Pancreas (tissue), 10 donors: ENCODE measurements at places on chromosomes 7 and 10.

GRCh38 chr7:137670222-137671064 is 176.3 kb downstream of the DGKI start:
- peaks cover 2% of the 10 kb centered on the region for H3K27me3 ChIP-seq
- H3K36me3 ChIP-seq: no peaks in the 10 kb centered on the region
- no peak for DNase-seq
- H3K27ac ChIP-seq: no peak overlapping the region

- no peaks in the 10 kb centered on the region for H3K4me1 ChIP-seq
- no peak overlapping the region for H3K27ac ChIP-seq
- no peaks in the 10 kb centered on the region for H3K36me3 ChIP-seq
Observed at GRCh38 chr7:76408121-76408560, 1.4 kb downstream of the SSC4D start.

- no peak for DNase-seq
- H3K36me3 ChIP-seq: no peaks in the 10 kb centered on the region
- H3K4me3 ChIP-seq: no peak overlapping the region
- no peaks in the 10 kb centered on the region for H3K4me1 ChIP-seq
- H3K27me3 ChIP-seq: no peaks in the 10 kb centered on the region
Observed at GRCh38 chr10:126397640-126398382, 9.5 kb upstream of the ADAM12 start.

GRCh38 chr7:43105521-43106120 is 6.8 kb upstream of the HECW1 start:
- DNase-seq: no peak

DNA sequence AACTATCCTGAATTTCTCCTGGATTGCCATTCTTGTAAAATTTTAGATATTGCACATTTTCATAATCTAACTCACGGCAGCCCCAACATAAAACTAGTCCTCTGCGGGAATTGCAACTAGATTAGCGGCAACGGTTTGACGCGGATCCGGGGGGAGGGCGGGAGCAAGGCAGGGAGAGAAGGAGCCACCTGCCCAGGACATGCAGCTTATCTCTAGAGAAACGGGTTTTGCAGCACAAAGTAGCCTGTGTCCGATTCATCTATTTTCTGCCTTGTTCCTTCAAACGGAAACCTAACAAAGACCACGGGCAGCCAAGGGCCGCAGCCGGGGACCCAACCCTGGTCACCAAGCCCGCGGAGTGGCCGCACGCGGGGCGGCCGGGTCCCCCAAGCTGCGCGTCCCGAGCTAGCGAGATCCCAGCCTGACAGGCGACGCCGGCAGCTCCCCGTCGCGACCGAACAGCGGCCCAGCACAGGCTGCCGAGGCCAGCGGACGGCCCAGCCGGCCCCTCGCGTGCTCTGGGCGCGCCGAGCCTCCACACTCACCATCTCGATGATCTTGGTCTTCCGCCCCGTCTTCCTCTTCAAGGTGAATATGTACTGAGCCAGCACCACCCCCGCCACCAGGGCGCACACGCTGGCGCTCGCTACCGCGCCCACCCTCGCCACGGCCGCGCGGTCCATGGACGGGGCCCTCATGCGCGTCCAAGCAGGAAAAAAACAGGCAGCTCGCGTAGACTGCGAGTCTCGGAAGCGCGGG is at the start of gene NT5C3A:
TSS of gene NT5C3A (minus strand) at position 754 of the 759 bp plus-strand sequence. CDS start at position 683, 71 bp downstream.
- DNase-seq: no peak
- H3K36me3 ChIP-seq: no peaks in the 10 kb centered on the region
- peak within 1 kb of the TSS; percentile 98 for H3K4me3 ChIP-seq
- peak within 1 kb of the TSS; percentile 88 for H3K27ac ChIP-seq

DNA sequence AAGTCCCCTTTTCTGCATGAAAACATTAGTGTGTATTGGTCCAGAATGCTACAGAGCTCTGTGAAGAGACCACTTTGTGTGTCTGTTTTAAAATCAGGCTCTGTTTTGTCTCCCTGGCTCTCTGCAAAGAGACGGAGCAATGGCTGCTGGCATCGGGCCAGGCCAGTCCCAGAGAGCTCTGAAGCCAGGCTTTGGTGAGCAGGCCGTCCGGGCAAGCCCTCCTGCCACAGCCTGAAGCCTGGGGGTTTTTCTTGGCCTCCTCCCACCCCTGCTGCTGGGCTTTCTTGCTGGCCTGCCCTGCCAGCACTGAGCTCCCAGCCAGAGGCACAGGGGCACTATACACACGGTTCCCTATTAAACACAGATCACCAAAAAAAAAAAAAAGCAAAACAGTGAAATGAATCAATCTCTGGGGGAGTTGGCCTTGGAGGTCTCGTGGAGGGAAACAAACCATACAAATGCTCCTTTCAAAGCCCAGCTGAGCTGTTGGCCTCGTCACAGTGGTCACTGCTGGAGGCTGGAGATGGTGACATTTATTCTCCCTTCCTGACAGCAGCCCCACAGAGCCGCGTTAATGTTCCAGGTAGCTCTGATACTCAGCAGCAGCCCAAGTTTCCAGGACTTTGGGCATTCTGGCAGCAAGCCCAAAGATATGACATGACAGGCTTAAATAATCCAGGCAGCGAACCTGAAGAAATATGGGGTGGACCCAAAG is 237.2 kb downstream of the TCF7L2 start:
- H3K27me3 ChIP-seq: no peaks in the 10 kb centered on the region
- no peak overlapping the region for H3K4me3 ChIP-seq
- DNase-seq: peak; percentile 77
- H3K36me3 ChIP-seq: no peaks in the 10 kb centered on the region

GRCh38 chr7:56079450-56080185 is 13.1 kb downstream of the PHKG1 start:
- H3K27me3 ChIP-seq: no peaks in the 10 kb centered on the region
- no peak overlapping the region for H3K4me3 ChIP-seq
- H3K27ac ChIP-seq: no peak overlapping the region
- peak; percentile 90 for DNase-seq
- H3K4me1 ChIP-seq: peaks cover 14% of the 10 kb centered on the region

GRCh38 chr7:130362251-130362816 is 17.7 kb downstream of the CPA5 start:
- no peak overlapping the region for H3K4me3 ChIP-seq
- H3K27me3 ChIP-seq: no peaks in the 10 kb centered on the region
- no peak for DNase-seq
- H3K36me3 ChIP-seq: no peaks in the 10 kb centered on the region

DNA sequence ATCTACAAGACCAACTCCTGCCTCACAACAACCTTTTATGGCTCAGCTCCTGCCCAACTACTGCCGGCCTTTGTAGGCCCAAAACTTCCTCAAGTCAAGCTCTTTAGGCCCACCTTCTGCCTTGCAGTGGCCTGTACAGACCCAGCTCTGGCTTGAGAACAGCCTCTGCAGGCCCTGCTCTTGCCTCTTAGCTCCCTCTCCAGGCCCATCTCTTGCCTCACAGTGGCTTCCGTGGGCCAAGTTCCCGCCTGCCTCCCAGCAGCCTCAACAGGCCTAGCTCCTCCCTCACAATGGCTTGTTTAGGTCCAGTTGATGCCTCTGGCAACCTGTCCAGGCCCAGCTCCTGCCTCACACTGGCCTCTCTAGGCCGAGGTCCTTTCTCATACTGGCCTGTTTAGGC is 32.4 kb upstream of the VKORC1L1 start:
- no peak overlapping the region for H3K4me3 ChIP-seq
- DNase-seq: peak; percentile 64
- no peaks in the 10 kb centered on the region for H3K36me3 ChIP-seq
- no peak overlapping the region for H3K27ac ChIP-seq
- H3K4me1 ChIP-seq: no peaks in the 10 kb centered on the region

DNA sequence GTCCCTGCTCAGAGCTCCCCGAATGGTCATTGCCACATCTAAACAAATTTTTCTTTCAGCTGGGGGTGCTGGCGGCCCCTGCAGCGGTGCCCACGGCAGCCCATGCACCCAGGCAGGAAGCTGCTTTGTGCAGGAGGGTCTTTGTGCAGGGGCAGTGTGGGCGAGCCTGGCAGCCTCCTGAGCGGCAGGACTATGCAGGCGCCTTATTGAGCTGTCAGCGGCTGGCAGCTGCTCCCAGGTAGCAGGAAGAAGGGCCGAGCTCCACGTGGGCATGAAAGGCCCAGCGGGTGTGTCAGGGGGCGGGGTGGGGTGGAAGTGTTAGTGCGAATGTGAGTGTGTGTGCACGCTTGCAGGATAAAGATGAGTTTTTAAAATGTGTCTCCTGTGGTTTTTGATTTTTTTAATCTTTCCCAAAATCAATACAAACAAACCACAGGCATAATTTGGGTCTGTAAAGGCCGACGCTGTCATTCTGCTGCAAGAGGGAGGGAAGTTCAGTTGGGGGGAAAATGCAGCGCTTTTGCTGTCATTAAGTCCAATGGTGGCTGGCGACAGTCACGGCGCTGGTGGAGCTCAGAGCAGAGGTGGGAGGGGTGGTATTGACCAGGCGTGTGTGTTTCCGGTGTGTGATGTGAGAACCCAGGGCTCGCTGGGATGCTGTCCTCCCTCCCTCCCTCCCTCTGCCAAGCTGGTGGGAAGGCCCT is 83.9 kb downstream of the LHPP start:
- H3K4me3 ChIP-seq: no peak overlapping the region
- H3K27ac ChIP-seq: no peak overlapping the region

DNA sequence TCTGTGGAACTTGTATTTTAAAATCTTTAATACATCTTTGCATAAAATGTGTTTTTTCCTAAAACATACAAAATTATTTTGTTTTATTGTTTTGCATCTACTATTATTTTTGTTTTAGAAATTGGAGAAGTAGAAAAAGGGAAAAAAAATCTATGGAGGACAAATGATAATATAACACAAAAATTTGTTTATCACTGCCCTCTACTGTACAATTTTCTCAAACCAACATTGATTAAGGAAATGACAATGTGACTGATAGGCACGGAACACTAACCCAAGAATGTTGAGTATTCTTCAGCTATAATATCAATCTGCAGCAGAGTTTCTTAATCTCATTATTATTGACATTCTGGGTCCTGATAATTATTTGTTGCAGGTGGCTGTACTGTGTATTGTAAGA is 9.5 kb upstream of the ING3 start:
- H3K27me3 ChIP-seq: no peaks in the 10 kb centered on the region
- H3K4me1 ChIP-seq: no peaks in the 10 kb centered on the region
- H3K4me3 ChIP-seq: no peak overlapping the region
- no peak overlapping the region for H3K27ac ChIP-seq
- DNase-seq: no peak

DNA sequence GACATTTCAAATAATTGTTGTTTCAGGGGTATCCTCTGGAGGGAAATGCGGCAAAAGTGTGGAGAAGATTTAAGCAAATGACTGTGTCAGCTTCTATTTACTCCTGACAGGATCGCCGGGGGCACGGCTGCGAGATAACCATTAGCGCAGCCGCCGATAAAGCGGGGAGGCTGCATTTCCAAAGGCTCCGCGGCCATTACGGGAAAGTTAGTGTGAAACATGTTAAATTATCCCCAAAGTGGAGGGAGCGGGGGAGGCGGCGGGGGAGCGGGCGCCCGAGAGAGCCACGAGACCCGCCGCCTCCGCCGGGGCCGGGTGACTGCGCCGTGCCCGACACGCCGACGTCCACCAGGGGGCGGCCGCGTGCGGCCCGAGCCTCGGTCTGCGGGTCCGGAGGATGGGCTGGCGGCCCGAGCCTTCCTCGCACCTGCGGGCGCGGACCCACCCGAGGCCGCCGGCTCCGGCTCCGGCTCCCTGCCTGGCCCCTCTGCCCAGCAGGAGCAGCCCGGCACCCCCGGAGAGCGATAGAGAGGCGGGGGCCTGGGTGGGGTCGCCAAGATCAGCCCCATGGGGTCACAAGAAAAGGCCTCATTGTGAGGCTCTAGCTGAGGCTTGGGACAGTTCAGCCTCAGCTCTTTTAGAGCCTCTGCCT is 74.4 kb upstream of the PAX2 start:
- H3K27me3 ChIP-seq: peaks cover 39% of the 10 kb centered on the region
- no peak overlapping the region for H3K27ac ChIP-seq
- H3K36me3 ChIP-seq: no peaks in the 10 kb centered on the region
- no peak overlapping the region for H3K4me3 ChIP-seq

DNA sequence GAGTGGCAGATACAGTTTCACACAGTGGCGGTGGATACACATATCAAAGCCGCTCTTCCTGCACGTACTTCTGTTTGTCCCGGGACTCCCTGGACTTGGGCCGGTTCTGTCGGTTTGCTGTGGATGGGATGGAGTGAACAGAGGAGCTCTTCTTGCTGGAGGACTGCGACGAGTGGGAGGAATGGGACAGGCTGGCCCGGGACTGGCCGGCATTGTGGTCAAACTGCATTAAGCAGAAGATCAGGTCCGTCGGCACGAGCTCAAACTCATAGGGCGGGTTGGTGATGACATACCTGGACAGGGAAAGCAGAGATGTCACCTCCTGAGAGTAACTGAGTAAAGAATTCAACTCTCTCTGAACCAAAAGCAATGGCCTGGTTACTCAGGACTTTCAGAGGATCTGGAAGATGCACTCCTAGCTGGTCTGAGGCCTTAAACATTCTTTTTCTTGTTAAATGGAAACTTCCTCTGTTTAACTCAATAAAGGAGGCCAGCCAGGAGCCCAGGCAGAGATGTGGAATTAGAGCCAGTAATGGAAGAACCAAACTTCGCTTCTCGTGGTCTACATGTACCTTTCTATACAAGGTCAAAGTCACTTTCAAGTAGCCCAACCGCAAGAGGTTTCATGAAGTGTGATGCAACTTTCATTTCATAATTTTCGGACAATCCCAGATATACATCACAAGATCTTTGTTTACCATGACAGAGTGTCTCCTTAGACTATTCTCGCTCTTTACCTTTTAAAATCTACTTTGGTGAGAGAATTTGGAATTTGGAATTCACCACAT is 750.2 kb downstream of the KCNMA1 start:
- no peaks in the 10 kb centered on the region for H3K36me3 ChIP-seq
- no peak overlapping the region for H3K4me3 ChIP-seq
- no peak overlapping the region for H3K27ac ChIP-seq
- no peaks in the 10 kb centered on the region for H3K4me1 ChIP-seq
- DNase-seq: no peak
